Mesenchymal stem cell (in vitro differentiated cells and primary cell): ENCODE measurements at places on chromosomes 16 and 17.
A peak's percentile ranks its signal among the peaks of the same experiment; 100 is the strongest.

DNA sequence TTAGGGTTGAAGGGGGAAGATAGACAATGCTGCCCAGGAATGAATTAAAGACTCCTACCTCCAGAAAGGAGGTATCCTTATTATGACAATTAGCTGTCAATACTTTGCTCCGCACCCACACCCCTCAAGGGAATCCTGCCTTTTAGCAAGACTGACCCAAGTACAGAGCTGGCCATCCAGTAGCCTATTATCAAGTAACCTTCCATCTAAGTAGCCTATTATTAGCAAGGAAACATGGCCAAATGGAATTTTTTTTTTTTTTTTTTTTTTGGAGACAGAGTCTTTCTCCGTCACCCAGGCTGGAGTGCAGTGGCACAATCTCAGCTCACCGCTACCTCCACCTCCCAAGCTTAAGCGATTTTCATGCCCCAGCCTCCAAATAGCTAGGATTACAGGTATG lies 161.3 kb downstream of the PMP22 start:
- no peak for DNase-seq

DNA sequence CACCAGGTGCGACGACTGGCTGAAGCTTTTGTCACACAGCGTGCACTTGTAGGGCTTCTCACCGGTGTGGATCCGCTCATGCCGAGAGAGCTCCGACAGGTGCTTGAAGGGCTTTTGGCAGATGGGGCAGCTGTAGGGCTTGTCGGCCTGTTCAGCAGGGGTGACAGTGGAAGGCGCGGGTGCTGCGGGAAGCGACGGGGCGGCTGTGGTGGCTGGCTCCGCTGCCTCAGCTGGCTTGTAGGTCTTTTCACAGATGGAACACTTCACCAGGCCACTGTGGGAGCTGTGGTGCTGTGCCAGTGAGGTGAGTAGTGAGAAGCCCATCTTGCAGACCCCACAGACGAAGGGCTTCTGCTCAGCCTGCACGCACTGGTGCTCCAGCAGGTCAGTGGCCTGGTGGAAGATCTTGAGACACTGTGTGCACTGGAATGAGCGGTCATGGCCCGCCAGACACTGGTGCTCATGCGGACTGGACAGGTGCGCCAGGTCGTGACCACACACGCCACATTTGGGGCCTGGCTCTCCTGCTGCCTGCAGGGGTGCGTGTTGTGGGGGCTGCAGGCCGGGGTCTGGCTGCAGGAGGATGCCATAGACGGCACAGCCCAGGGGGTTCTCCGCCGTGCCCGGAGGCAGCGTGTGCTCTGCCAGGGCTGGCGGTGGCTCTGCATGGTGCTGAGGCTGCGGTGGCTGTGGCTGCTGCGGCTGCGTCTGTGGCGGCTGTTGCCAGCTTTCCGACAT lies 2.8 kb downstream of the ZNF319 start:
- DNase-seq: no peak

DNA sequence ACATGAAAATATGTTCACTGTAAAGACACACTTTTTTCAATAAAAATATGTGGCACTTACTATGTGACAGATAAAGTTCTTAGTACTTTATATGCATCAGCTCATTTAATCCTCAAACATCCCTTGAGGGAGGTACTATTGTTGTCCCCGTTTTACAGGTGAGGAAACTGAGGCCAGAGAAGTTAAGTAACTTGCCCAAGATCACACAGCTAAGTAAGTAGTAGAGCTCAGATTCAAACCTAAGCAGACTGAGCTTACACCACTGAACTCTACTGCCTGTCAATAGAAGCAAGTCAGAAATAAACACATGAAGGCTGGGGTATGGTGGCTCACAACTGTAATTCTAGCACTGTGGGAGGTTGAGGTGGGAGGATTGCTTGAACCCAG lies 13.9 kb downstream of the CDH3 start:
- DNase-seq: no peak

- no peak for DNase-seq
Observed at GRCh38 chr17:72187556-72187955, 66.7 kb downstream of the SOX9 start.

DNA sequence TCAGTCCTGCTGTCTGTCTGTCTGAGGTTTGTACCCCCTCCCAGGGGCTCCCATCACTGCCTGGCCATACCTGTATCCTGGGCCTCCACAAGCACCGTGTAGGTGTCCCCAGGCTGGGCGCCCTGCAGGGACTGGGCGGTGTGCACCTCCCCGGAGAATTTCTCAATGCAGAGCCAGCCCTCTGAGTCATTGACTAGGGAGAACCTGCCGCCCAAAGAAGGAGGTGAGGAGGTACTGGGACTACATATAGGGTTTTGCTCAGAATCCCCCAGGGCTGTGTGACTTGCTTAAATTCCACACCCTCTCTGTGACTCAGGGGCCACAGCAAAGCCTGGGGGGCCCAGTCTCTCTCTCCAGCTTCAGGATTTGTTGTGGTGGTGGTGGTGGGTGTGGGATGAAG lies 7.6 kb downstream of the CDH16 start:
- no peak for DNase-seq

GRCh38 chr17:33109336-33110072 lies 117.9 kb downstream of the SPACA3 start:
- no peak for DNase-seq

DNA sequence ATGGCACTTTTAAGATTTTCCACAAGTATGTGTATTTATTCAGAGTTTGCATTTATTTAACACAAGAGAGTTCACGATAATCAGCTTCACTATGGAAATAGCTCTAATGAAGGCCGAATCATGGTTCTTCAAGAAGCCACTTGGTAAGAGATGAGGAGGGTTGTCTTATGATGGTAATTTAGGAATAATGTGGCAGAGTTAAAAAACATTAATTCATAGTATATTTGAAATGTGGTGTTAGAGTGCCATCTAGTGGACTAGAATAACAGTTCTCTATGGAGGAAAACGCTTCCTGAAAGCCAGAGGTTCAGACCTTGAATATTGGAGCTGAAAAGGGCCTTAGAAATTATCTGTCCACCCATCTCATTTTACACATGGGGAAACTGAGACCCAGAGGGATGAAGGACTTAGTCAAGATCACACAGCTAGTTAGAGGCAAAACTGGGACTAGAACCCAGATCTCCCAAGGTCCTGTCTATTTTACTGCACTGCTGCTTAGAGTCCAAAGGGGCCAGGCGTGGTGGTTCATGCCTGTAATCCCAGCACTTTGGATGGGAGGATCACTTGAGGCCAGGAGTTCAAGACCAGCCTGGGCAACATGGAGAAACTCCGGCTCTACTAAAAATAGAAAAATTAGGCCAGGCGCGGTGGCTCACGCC lies 33.8 kb upstream of the KPNB1 start:
- peak; percentile 65 for DNase-seq

GRCh38 chr16:13148836-13149235 lies 247.4 kb downstream of the SHISA9 start:
- no peak for DNase-seq

- no peak for DNase-seq
Observed at GRCh38 chr16:30371248-30371816, 1.0 kb upstream of the TBC1D10B start.

DNA sequence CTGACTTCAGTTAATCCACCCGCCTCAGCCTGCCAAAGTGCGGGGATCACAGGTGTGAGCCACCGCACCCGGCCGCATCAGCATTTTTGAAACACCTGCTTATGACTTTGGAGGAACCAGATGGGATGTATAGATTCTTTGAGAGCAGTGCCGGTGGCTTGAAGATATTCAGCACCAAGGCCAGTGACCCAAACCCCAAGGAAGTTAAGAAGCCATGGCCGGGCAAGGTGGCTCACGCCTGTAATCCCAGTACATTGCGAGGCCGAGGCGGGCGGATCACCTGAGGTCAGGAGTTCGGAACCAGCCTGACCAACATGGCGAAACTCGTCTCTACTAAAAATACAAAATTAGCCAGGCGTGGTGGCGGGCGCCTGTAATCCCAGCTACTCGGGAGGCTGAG lies 43.9 kb downstream of the TRARG1 start:
- no peak for DNase-seq

DNA sequence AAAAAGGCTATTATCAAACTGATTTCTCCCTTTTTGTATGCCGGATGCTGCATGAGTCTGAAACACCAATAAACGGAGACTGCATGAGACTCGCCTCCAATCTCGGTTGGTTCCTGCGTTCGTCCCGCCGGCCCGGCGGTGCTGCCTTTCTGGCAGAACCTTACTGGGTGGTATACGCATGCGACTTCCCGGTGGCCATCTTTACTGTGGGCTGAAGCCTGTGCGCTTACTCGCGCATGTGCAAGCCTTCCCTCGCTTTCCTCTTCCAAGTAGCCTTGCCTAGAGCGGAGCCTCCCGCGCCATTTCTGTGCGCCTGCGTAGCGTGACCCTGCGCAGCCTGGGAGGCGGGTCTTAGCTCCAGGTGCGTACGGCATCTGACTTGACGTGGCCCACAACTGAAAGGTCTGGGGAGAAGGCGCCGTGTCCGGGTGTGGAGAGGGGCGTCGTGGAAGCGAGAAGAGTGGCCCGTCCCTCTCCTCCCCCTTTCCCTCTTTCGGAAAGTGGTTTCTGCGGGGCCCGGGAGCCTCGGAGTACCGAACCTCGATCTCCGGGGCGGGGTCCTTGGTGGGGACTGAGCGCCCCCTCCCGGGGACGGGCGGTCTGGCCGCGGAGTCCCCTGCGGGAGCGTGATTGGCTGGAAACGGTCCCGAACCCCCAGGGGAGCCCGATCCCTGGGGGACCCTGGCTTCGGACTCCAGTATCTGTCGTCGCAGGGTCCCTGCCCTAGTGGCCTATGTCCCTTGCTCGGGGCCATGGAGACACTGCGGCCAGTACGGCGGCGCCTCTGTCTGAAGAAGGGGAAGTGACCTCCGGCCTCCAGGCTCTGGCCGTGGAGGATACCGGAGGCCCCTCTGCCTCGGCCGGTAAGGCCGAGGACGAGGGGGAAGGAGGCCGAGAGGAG lies at the start of gene PAGR1:
PAGR1 (plus strand) TSS at position 360 of the 901 bp plus-strand sequence; CDS start at position 734, 374 bp downstream.
- peak; percentile 99 for DNase-seq

GRCh38 chr17:50816771-50817751 lies 18.3 kb upstream of the WFIKKN2 start:
- DNase-seq: peak; percentile 17

DNA sequence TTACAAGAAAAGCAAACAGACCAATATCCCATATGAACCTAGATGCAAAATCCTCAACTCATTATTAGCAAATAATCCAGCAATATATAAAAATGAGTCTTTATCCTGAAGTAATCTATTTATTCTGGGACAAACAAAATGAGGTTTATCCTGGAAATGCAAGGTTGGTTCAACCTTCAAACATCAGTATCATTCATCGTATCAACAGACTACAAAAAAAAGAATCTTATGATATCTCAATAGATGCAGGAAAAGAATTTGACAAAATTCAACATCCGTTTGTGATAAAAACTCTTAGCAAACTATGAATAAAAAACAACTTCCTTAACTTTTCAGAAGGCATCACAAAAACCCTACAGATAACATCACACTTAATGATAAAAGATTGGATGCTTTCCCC lies 18.4 kb upstream of the BAIAP2 start:
- DNase-seq: no peak

DNA sequence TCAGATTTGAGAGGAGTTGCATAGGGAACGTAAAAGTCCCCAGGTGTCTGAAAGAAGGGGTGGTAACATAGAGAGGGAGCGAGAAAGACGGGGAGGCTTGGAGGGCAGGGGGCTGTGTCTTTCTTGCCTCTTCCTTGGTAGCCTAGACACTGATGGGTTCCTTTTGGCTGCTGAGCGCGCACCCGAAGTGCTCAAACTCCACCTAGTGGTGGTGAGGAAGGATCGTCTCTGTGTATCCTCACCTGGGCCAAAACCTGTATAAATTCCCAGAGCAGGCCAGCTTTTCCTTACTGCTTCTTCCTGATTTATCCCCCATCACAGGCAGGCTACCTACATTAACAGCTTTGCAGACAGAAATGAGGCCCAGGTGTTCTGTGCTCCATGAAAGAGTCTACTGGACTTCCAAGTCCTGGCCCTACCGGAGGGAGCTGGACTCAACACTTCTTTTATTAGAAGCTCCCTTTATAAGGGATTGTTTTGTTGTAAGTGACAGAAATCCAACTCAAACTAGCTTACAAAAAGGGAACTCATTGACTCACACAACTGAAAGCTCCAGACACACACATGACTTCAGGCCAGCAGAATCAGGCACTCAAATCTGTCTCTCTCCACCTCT lies 5.5 kb upstream of the SLC25A35 start:
- DNase-seq: peak; percentile 70

GRCh38 chr17:73317513-73318426 lies 6.0 kb upstream of the CDC42EP4 start:
- no peak for DNase-seq

DNA sequence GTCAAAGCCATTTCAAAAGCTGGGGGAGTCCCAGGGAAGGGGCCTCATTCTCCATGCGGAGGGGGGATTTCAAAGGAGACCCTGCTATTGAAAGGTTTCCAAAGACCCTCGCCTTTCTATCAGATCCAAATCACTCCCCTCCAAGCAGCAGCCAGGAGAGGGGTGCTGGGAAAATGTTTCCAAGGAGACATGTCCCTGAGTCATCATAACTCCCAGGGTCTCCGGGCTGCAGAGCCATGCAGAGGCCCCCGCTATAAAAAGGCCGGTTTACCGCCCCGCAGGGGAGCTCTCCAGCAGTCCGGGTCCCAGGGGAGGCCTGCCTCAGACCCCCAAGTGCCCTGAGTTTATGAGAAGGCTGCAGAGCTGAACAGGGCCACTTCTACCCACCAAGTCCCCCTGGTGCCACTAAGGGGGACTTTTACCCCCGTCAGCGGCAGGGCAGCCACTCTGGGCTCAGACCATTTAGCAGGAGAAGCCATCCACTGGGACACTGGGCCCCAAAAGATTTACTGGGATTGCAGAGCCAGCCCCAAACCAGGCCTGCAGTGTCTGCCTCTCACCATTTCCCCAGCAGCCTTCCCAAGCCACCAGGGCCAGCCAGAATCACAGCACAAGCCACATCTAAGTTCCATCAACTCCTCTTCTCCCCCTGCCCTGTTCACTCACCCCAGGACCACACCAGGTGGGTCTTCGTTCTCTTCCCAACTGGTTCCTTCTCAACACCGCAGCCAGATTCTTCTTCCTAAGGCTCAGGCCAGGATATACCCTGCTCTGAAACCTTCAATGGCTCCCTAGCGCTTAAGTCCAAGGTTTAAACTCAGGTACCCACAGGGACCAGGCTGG lies 234.4 kb downstream of the ZNF423 start:
- DNase-seq: peak; percentile 44
